Type B pancreatic cell (in vitro differentiated cells): ENCODE measurements at places on chromosomes 16 and 17.

- DNase-seq: no peak
Observed at GRCh38 chr17:35577830-35578196, 558 bp downstream of the PEX12 start.

DNA sequence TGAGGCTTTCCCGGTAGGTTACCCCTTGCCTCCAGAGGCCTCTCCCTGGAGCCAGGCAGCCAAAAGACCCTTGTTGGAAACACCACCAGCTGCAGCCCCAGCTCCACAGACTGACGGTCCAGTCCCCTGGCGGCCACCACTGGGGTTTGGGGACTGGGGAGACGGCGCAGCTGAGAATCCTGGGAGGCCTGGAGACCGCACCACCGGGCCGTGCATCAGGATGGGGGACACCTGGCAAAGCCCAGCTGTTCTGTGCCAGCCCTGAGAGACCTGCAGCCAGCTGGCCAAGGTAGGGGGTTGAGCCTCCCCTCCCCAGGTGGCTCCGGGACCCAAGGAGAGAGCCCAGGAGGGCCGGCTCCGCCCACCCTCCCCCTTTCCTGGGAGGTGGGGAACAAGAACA, 8.3 kb upstream of the SLC38A10 start:
- DNase-seq: no peak

DNA sequence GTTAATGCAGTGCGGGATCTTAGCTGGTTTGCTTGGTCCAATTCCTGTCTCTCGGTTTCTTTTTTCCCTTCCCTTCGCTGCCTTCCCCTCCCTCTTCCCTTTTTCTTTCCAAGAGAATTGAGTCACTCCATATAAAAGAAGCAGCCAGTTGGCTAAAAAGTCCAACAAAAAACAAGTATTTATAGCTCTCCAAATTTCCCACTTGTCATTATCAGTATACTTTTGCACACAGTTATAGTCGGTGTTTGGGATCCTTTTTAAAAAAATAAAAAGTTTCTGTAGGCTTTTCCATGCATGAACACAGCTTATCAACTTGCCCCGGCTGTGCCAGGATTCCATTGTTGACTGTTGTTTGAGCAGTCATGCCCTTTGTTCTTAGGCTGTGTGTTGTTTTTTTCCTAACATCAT, 24.9 kb downstream of the HMOX2 start:
- no peak for DNase-seq

DNA sequence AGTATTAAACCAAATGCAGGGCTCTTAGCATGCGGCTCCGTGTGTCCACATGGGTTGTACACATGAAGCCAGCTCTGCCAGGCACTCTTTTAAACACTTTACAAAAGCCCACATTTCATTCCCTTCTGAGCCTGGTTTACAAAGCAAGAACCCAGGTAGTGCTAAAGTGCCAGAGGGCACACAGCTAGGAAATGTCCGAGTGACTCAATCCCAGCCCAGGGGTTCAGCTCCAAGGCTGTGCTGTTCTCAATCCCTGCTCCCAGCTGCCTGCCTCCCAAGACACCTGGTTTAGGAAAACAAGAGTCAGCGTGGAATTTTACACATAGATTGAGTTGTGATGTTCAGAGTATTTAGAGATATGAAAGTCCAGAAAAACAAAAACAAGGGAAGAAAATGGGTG, 13.3 kb upstream of the DCAF7 start:
- no peak for DNase-seq

DNA sequence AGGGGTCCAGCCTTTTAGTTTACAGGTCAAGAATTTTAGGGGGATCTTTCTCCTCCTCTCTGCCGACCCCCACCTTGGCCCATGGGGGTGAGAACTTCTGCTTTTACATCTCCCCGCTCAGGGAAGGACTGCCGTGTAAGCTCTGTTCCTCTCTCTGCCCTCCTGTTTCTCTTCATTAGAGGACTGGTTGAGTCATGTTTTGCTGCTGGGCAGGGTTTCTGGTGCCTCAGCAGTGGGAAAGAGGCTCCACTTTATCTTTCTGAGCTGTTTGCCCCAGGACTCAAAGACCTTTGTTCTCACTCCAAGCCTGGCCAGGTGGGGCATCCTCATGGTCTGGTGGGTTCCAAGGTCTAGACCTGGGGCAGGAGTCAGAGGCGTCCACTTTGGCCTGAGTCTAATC, 93.0 kb downstream of the UTP18 start:
- no peak for DNase-seq

- DNase-seq: peak; percentile 89
Observed at GRCh38 chr16:2500918-2501750, 12.6 kb upstream of the ATP6V0C start.

DNA sequence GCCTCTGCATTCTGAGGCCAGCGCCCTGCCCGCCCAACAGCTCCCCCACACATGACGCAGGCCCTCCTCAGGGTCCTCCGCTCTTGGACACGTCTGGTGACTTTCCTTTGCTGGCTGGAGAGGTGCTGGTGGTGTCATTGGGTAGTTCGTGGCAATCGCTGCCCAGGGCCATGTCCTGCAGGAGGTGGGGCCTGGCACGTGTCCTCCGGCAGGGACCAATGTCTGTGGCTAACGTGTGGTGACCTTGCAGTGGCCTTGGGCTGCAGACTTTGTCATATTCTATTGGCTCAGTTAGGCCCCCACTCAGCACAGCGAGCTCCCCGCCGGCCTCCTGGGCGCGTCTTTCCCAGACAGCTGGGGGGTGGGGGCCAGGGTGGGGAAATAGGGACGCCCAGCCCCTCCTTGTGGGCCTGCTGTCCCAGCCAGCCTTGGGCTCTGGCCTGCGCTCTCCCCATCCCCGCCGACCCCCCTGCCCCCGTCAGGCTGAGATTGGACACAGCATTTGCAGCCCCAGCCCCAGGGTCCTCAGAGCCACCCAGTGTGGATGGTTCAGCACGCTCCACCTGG, 52.1 kb upstream of the PVALEF start:
- no peak for DNase-seq

DNA sequence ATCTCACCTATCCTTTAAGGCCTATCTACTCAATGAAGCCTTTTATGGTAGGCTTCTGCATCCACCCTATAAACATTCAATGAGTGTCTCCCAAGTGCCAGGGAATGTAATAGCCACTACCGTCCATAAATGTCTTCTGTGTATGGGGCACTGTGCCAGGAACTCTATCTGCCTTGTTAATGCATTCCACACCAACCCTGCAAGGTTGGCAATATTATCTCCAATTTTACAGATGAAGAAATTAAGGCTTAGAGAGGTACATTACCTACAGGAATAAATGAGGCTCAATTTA, 20.0 kb downstream of the MAP3K14 start:
- DNase-seq: no peak

GRCh38 chr16:85986931-85987749, 88.2 kb downstream of the IRF8 start:
- no peak for DNase-seq

DNA sequence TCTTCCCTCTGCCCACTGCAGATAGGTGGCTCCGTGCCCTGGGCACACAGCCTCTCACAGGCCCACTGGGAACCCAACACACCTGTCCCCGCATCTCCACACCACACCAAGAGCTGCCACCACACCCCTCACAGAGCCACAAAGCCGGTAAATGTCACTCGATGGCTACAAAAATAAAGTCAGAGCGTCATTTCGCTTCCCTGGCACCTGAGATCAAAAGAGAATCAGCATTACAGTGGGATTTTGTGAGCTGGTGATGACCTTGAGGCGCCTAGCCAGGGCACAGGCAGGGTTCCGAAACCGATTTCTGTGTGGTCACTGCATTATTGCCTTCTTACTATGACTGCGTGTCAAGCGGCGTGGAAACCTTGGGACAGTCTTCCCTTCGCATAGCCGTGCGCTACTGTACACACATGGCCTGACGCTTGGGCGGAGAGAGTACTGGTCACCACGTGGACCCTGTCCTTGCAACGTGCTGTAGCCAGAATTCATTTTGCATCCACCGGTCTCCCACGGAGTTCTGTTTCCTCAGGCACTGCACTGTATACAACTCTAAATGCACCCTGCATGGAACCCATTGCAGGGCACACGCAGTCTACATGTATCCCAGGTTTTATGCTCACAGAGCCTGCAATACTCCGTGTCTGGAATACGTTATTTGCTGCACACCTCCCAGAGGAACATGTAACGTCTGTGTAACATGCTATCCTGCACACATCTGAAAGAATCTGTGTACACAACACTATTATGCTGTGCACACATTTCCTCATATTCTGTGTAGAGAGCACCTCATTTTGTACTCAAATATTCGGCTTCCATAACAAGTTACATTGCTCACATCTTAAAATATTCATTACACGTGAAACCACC, 5.8 kb upstream of the FOXF1 start:
- no peak for DNase-seq

- DNase-seq: no peak
Observed at GRCh38 chr17:68210570-68211315, 37.1 kb upstream of the AMZ2 start.

- DNase-seq: no peak
Observed at GRCh38 chr16:86080131-86080875, 181.3 kb downstream of the IRF8 start.

- DNase-seq: no peak
Observed at GRCh38 chr17:50440172-50440837, 14.3 kb downstream of the ACSF2 start.

DNA sequence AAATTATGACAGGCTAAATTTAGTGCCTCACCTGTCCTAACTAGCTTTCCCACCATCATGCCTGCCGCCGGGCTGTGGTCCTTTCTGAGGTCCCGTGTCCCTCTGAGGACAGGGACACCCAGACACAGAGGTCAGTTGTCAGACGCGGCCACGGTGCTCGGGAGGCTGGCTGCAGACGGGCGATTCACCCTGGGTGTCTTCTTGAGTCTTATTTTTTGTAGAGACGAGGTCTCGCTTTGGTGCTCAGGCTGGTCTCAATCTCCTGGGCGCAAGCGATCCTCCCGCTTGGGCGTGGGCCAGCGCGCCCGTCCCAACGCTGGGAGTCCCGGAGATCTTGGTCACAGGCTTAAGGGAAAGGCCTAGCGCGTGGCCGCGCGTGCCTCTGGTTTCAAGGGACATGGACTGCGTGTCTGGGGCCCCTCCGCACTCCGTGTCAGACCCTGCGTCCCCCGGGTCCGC, 797 bp upstream of the RAB11FIP3 start:
- DNase-seq: no peak

- DNase-seq: no peak
Observed at GRCh38 chr16:86498671-86499439, 11.5 kb upstream of the FOXF1 start.

- no peak for DNase-seq
Observed at GRCh38 chr17:45063198-45063597, 2.1 kb downstream of the NMT1 start.

- no peak for DNase-seq
Observed at GRCh38 chr16:17930280-17930679, 406.3 kb downstream of the NPIPA8 start.

DNA sequence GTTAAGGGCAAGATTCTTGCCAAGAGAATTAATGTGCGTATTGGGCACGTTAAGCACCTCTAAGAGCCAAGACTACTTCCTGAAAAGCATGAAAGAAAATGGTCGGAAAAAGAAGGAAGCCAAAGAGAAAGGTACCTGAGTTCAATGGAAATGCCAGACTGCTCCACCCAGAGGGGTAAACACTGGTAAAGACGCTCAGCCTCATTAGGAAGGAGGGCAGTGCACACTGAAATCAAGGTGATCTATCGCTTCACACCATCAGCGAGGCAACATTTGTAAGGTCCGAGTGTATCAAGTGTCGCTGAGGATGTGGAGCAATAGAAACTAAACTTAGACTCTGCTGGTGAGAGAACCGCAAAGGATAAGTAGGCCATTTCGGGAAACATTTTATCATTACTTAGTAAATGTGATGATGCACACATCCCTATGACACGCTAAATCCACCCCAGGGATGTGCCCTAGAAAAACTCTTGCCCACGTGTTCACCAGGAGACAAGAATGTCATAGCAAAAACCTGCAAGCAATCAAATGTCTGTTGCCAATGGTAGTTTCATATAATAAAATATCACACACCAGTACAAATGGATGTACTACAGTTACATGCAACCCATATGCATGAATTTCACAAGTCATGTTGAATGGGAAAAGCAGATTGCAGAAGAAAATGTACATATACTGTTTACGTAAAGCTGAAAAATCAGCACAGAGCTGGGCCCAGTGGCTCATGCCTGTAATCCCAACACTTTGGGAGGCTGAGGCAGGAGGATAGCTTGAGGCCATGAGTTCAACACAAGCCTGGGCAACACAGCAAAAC, 23.6 kb downstream of the CNTROB start:
- no peak for DNase-seq

- no peak for DNase-seq
Observed at GRCh38 chr16:83992624-83993023, 24.6 kb downstream of the NECAB2 start.

DNA sequence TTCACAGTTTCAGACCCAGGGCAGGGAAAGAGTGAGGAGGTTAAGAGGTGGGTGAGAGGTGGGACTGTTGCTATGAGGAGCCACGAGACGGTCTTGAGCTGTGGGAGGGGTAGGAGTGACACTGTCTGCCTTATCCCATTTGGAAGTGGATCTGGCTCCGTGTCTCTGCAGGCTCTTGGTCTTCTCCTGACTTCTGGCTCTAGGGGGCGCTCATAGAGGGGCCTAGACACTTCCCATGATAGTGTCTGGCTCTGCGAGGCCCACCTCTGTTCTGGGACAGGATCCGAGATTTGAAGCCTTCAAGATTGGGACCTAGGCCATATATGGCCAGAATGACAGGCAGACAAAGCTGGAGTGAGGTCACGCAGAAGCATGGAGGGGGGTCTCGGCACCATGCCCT, 204.5 kb downstream of the GSG1L start:
- DNase-seq: no peak

DNA sequence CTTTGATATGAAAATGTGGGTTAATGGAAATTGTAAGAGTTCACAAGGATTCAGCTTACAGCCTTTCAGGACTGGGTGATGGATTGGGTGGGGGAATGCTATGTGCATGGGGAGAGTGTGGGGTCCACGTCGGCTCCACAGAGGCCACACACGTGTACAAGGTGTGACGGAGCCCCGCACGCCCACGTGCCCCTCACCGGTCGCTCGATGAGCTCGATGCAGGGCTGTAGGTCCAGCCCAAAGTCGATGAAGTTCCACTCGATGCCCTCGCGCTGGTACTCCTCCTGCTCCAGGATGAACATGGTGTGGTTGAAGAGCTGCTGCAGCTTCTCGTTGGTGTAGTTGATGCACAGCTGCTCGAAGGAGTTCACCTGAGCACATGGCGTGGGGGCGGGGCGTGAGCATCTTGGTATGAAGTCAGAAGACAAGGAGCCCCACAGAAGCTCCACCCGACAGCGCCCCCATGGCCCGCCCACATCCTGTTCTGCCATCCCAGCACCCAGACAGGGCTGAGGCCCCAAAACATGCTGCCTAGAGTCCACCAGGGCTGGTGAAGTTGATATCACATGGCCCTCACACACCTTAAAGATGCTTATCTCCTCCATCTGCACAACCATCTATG, 99.1 kb downstream of the MYH11 start:
- DNase-seq: no peak

GRCh38 chr17:61594294-61594825, 3.3 kb upstream of the NACA2 start:
- DNase-seq: no peak

GRCh38 chr16:29653471-29653870, 9.6 kb upstream of the SPN start:
- no peak for DNase-seq
